ENCODE measurements at places on chromosomes 1 and 21. TPM values are rescaled to one million over a fixed set of nuclear protein-coding genes. Genes with fewer than 3 reads are reported as not detected.

The ARTN gene
- 20.1 TPM for total RNA-seq

The PADI3 gene
- 0.38 TPM for total RNA-seq

The HES2 gene
- total RNA-seq: 98.1 TPM

The RCSD1 gene
- total RNA-seq: under 0.01 TPM

The MAGI3 gene
- 6.3 TPM for total RNA-seq

The CLCNKB gene
- under 0.01 TPM for total RNA-seq

The SPRR2F gene
- total RNA-seq: not detected

The PPP1R12B gene
- 16.4 TPM for total RNA-seq

The FCRL1 gene
- not detected for total RNA-seq

The CEP104 gene
- 15.3 TPM for total RNA-seq

The S100A3 gene
- total RNA-seq: 2.3 TPM

The NBPF4 gene
- not detected for total RNA-seq

The CSTB gene
- 31.3 TPM for total RNA-seq

The SRP9 gene
- 217 TPM for total RNA-seq

The TDRD5 gene
- not detected for total RNA-seq

The DMBX1 gene
- not detected for total RNA-seq

The NBL1 gene
- total RNA-seq: 55.3 TPM

The NPHS2 gene
- not detected for total RNA-seq

The BCAN gene
- total RNA-seq: not detected

The OR2T2 gene
- not detected for total RNA-seq

The RIPPLY3 gene
- not detected for total RNA-seq

The SPSB1 gene
- 28.9 TPM for total RNA-seq

The LIPI gene
- not detected for total RNA-seq

The ST6GALNAC5 gene
- 0.26 TPM for total RNA-seq

The ARF1 gene
- total RNA-seq: 240 TPM

The RUNX3 gene
- 0.26 TPM for total RNA-seq

The SERPINC1 gene
- not detected for total RNA-seq

The SYTL1 gene
- total RNA-seq: 86.3 TPM

The PGLYRP4 gene
- 2.0 TPM for total RNA-seq

The NTRK1 gene
- total RNA-seq: not detected

The HOOK1 gene
- total RNA-seq: 14.6 TPM

The SUSD4 gene
- total RNA-seq: 3.1 TPM

The OR2G6 gene
- not detected for total RNA-seq

The FCRL5 gene
- not detected for total RNA-seq

The TMEM69 gene
- total RNA-seq: 10.1 TPM
